Transverse colon (tissue), 4 donors: ENCODE measurements at places on chromosomes 12 and 14. TPM values are rescaled to one million over a fixed set of nuclear protein-coding genes. Genes with fewer than 3 reads are reported as not detected.

DNA sequence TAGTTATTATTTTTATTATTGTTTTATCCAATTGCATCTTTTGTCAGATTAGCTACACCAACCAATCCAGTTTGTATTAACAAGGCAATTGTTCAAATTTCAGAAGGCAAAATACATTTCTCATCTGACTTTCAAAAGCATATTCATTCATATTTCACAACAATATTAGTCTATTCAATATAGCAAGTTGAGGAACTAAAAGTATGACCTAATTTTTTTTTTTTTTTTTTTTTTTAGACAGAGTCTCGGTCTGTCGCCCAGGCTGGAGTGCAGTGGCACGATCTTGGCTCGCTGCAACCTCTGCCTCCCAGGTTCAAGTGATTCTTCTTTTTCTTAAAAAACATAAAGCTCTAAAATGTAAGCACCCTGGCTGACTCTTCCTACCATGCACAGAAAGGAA, 17.3 kb downstream of the COX14 start:
- no peak for DNase-seq

- DNase-seq = peak; percentile 48
Measured at GRCh38 chr14:23186913-23187654, 3.6 kb upstream of the SLC7A8 start.

- no peak for DNase-seq
Measured at GRCh38 chr14:88426271-88426670, 40.8 kb downstream of the SPATA7 start.

DNA sequence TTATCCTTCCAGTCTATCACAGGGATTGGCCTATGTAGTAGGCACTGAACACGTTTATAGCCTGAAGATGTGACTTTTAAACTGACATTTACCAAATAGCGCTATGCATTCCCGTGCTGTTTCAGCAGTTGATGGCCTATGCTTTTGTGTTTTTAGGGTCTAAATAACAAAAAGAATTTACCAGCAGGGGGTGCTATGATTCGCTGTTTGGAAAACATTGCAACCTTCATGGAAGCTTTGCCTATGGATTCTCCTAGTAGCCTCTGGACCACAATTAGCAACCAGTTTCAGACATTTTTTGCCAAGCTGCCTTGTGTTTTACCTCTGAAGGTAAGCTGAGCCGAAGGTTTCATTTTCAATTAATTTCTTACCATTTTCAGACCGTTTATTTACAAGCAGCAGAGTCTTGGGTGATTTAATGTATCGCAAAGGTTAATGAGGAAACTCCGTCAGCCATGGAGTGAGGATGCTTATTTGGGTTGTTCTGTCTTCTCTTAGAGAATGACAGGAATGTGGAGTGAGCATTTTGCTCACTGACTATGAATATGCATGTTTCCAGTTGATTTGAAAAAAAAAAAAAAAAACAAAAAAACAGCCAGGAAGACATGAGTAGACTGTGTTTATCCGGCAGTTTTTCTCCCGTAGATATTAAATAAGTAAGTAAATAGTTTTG, 133.1 kb downstream of the PRIMA1 start:
- DNase-seq = no peak

- no peak for DNase-seq
Measured at GRCh38 chr12:128687851-128688250, 135.9 kb downstream of the SLC15A4 start.

DNA sequence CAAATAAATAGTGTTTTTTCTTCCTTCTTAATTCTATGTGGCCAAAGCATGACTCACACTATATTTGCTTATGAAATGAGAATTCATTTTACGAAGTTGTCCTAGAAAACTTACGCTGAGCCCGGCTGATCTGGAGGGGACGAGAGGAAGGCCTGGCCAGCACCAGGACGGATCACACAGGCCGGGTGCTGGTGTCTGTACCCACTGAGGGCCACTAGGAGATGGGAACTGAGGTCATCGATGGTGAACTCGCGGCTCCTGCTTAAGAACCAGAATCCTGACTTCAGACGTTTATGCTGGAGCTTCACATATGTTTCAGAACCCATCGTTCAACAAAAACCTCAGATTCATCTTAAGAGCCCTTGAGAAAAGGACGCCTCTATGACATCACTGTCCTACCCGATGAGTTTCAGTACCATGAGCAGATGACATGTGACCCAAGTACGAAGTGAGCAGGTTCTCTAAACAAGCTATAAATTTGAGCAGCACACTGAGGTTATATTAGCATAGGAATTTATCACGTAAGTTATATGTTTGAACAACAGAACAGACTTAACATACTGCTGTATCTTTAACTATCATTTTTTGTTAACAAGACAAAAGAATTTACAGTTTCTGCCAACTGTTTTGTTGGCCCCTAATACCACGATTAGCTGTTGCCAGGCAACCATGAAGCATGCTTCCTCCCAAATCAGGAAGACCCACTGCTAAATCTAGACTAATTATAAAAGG, 111.9 kb downstream of the FOXN3 start:
- peak; percentile 24 for DNase-seq

DNA sequence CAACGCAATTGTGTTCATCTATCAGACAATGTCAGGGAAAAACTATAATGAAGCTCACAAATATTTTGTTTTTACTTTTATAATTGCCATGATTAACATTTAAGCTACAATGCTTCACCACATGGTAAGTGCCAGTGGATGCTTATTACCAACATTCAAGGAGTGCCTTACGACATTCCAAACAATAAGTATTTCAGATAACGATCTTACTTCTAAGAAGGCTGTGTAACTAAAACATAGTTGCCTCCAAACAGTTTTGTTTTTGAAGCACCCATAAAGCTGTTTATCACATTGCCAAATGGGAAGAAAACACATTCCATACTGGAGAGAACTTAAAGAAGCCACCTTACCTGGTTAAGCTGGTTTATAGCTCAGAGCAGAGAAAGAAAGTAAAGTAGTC, 78.8 kb downstream of the RPS6KA5 start:
- no peak for DNase-seq

DNA sequence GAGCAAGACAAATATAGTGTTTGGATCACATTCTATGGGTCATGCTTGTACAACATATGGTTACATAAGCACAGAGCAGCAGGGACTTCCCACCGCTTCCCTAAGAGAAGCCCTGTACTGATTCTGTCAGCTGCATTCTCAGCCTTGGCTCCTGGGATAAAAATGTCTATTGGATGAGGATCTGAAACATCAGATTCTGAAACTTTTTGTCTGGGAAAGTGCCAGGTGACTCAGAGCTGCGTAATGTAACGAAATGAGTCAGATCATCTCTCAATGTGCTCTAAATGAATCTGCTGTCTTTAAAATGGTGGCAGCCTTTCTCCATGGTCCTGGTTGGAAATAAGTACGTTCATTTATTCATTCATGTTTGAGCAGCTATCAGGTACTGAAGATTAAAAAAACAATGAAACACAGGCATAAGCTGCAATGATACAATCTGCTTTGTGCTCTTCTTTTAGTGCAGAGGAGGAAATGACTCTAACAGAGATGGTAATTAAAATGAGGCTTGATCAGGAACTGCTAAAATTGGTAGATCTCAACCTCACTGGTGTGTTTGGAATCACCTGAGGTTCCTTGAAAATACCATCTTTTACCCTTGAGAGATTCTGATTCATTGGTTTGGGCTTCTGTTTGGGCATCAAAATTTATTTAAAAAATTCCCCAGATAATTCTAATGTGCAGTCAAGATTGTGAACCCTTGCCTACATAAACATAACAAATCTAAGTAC, 99.1 kb upstream of the NAP1L1 start:
- DNase-seq = no peak

RGS6 gene
- total RNA-seq = not detected
